Natural killer cell (primary cell): ENCODE measurements at places on chromosomes 1 and 21.
A peak's percentile ranks its signal among the peaks of the same experiment; 100 is the strongest.

GRCh38 chr1:58927041-58927721 lies 143.3 kb upstream of the JUN start:
- no peaks in the 10 kb centered on the region for H3K36me3 ChIP-seq
- no peak overlapping the region for H3K4me3 ChIP-seq
- peaks cover 4% of the 10 kb centered on the region for H3K4me1 ChIP-seq
- no peaks in the 10 kb centered on the region for H3K27me3 ChIP-seq
- no peak for DNase-seq

- no peak overlapping the region for H3K27ac ChIP-seq
- H3K36me3 ChIP-seq, result no peaks in the 10 kb centered on the region
- no peak overlapping the region for H3K4me3 ChIP-seq
- no peaks in the 10 kb centered on the region for H3K27me3 ChIP-seq
- no peak for DNase-seq
Measured at GRCh38 chr1:2845869-2846268, 44.4 kb upstream of the TTC34 start.

DNA sequence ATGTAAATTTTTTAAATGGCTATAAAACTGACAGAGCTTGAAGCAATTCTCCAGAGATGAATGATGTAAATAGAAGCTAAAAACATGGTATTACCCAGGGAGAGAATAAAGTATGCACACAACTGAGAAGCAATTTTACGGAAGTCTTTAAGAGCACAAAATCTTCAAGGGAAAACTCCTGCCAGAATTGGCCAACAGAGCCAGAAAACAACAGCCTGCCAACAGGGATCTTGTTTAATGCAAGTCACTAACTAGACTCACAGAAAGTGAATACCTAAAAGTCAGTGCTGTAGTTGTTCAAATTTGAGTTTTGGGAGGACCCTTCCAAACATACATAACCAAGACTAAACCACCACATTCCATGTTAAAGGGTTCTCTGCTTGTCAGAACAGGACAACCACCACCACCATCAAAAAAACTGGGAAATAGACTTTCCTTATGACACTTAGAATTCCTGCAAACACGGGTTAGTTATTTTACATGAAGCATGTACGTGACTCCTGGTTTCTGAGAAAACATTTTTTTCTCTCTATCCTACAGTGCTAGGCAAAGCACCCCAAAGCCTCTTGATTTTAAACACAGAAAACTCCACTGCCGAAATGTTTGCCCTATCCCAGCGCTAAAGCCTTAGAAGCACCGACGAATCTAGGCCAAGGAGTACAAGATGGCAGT lies 1.6 kb downstream of the EPS15 start:
- H3K36me3 ChIP-seq, result no peaks in the 10 kb centered on the region
- H3K27me3 ChIP-seq, result no peaks in the 10 kb centered on the region
- H3K27ac ChIP-seq, result peak overlapping the region; percentile 82
- peak overlapping the region; percentile 90 for H3K4me3 ChIP-seq

DNA sequence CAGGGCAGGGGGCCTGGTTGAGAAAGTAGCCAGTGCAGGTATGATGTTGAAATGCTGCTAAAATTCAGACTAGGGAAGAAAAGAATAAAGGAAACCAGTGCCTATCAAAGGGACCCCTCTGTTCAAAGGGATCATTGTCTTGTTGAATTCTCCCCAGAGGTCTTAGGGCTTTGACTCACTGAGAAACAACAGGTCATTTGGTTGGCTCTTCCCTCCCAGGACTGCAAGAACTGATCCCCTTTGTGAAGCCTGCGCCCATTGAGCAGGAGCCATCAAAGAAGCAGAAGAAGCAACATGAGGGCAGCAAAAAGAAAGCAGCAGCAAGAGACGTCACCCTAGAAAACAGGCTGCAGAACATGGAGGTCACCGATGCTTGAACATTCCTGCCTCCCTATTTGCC lies 11.8 kb upstream of the CELSR2 start:
- no peaks in the 10 kb centered on the region for H3K27me3 ChIP-seq
- no peak overlapping the region for H3K4me3 ChIP-seq
- H3K36me3 ChIP-seq, result peaks cover 53% of the 10 kb centered on the region
- H3K27ac ChIP-seq, result no peak overlapping the region
- peaks cover 9% of the 10 kb centered on the region for H3K4me1 ChIP-seq

DNA sequence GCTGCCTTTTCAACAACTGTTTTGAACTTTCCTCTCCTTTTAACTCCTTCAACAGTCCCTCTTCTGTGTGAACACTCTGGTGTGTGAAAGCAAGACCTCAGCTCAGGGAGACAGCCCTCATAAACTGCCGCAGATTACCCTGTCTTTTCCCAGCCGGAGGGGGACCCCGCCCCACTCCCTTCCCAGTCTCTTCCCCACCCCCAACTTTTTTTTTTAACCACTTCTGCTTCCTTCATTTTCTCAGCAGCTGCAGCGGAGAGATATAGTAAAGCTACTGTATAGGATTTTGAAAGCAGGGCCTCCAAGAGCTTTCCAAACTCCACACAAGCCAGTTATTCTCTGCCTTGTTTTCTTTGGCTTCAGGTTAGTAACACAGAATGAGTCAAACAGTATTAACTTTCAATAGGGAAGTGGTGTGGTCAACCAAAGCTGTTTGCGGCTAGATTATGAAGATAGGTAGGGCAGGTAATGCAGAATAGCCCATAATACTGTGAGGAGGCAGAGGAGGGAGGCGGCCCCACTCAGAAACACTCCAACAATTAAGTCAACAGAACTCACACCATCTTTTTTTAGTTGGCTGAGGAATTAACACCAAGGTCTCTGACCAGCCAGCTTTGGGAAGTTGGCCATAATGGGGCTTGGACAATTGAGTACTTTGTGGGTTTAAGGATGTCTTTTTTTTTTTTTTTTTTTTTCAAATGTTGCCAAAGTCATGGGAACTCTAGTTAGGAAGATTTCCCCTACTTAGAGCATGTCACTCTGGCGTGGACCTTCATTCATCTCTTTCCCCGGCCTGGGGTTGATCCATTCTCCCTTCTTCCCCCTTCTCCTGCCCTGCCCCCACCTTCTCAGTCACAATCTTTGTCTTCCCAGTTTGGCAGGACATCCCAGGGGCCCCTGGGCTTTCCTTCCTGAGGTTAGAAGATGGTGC lies 177.0 kb downstream of the CLIC6 start:
- peaks cover 24% of the 10 kb centered on the region for H3K4me1 ChIP-seq
- peaks cover 28% of the 10 kb centered on the region for H3K36me3 ChIP-seq
- H3K27me3 ChIP-seq, result no peaks in the 10 kb centered on the region

GRCh38 chr1:213782941-213783672 lies 204.7 kb upstream of the PROX1 start:
- no peak overlapping the region for H3K27ac ChIP-seq
- H3K36me3 ChIP-seq, result no peaks in the 10 kb centered on the region
- no peaks in the 10 kb centered on the region for H3K27me3 ChIP-seq
- no peaks in the 10 kb centered on the region for H3K4me1 ChIP-seq
- peak; percentile 16 for DNase-seq
- H3K4me3 ChIP-seq, result no peak overlapping the region
